ENCODE measurements at places on chromosomes 2 and 18.

- no peak for DNase-seq
Observed at GRCh38 chr2:176103194-176103593, 3.6 kb downstream of the HOXD12 start.

GRCh38 chr2:165584126-165584654, 114.7 kb downstream of the CSRNP3 start:
- DNase-seq, result no peak

DNA sequence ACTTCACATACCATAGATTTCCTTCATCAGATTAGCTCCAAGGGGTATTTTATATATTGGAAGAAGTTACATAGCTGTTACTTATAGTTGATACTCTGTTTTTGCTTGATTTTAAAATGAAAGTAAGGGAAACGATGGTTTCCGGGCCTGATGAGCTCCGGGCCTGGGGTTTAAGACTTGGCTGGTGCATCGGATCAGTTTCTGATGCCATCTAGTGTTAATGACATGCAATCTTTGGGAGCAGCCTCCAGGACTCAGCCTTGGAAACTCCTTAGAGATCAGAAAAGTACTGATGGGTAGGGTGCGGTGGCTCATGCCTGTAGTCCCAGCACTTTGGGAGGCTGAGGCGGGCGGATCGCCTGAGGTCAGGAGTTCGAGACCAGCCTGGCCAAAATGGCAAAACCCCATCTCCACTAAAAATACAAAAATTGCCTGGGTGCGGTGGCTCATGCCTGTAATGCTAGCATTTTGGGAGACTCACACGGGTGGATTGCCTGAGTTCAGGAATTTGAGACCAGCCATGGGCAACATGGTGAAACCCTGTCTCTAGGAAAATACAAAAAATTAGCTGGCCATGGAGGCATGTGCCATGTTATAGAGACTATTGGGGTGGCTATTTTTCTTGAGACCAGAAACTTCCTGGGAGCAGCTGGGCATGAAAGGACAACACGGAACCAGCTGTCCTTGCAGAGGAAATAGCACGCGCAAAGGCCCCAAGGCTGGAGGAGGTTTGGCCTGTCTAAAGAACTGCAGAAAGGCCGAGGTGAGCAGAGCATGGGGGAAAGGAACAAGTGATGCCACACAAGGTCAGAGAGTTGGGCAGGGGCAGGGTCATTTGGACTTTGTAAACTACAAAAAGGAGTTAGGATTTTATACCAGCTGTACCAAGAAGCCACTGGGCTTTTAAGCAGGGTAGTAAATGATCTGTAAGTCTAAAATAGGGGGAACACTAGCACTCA, 46.9 kb upstream of the CNOT11 start:
- DNase-seq, result peak; percentile 57

GRCh38 chr2:287911-288757, at the start of gene ALKAL2:
ALKAL2 (minus strand) TSS chr2:288091; CDS start chr2:287835, 256 bp downstream.
- DNase-seq, result peak; percentile 28

DNA sequence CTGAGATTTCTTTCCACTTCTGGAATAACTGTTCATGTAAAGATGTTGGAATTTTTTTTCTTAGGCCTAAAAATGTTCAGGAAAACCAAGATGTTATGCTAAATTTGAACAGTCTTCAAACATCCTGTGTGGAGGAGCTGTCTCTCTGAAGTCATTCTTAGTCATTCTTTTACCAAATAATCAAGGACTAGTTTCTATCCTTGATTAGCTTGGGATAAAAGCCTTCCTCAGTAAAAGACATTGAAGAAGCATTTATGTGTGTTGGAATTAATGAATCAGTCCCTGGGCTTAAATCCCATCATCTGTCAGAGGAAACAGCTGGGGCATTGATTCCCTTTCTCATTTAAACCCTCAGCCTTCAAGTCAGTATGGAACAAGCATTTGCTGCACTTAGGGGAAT, 300.1 kb upstream of the NXPH2 start:
- no peak for DNase-seq

DNA sequence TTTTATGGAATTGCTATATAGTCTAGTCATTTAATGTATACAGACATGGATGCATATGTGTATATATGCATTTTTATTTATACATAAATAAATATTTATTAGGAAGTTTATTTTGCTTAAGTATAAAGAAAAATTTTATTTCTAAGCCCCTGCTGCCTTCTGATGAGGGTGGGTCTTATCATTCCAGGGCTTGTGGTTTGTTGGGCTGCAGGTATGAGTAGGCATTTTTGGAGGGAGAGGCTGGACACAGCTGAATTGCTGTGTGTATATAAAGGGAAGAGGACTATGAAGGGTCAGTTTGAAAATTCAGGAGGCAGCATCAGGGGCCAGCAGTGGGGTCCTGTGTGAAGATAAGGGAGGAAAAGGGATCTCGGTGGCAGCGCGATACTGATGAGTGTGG, 189.4 kb downstream of the TMEM182 start:
- no peak for DNase-seq

GRCh38 chr2:19685731-19686130, 216.1 kb downstream of the TTC32 start:
- DNase-seq, result no peak
